Fibroblast of skin of abdomen (primary cell): ENCODE measurements at places on chromosomes 4 and X.

DNA sequence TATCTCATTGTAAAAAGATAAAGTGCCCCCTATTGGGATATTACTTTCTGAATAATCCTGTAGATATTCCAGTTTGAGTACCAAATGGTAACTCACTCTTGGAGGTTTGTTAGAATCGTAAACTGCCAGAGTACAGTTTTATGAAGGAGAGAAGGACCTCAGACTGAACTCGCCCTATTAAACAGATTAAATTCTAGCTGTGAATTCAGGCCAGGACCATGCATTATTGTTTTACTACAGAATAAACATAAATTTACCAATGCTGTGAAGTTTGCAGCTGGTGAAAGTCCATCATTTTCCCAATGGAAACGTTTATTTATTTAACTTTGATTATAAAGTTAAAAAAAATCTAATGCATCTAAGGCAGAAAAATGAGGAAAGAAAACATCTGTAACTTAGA is 20.2 kb upstream of the PRDM5 start:
- DNase-seq = no peak

DNA sequence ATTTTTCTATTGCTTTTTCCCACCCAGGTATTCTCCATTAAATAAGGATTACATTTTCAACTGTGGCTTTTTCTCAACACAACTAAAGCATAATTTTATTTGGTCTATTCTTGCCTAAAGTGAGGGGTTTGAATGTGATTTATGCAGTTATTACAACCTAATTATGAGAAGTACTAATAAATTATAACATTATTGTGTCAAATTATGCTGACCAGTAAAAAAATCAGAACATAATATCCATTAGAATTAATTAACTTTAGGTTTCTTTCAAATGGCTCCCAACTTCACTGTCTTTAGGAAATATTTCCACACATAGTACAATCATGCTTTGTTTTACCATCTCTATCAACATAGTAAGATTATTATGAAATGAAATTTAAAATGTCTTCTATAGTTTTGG is 1293.9 kb downstream of the FSTL5 start:
- no peak for DNase-seq

GRCh38 chr4:71236226-71236625 is 102.6 kb upstream of the SLC4A4 start:
- DNase-seq = no peak

GRCh38 chr4:34193451-34194154 is 2050.7 kb downstream of the ARAP2 start:
- peak; percentile 69 for DNase-seq

GRCh38 chr4:6419452-6420028 is 52.9 kb downstream of the PPP2R2C start:
- no peak for DNase-seq

DNA sequence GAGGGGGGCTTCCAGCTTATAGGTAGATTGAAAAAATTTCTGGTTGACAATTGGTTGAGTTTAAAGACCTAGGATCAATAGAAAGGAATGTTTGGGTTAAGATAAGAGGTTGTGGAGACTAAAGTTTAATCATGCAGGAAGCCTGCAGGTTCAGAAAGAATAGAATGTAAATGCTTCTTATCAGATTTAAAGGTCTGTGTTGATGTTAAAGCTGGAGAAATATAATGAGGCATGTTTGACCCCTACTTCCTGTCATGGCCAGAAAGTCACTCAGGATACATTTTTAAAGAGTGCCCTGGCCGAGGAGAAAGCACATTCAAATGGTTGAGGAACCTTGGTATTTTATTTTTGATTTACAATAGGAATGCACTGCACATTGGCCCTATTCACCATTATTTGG is 3.9 kb upstream of the RRAGB start:
- DNase-seq = no peak

DNA sequence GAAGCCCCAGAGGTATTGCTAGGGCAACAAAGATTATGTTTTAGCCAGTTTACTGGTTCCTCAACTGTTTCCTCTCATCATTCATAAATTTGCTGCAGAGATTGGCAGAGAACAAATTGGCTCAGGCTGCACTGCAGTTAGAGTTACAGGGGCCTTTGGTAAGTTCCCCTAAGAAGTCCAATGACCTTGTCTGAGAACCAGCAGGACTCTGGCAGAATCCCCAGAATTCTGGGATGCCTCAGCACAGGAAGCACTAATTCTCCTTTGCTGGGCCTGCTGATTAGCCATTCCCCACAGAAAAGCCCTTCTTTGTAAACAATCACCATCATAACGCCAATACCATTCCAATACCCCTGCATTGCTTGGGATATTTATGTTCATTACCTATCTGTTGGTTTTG is 151.3 kb downstream of the USP46 start:
- no peak for DNase-seq

GRCh38 chr4:79575709-79576428 is 167.8 kb upstream of the GK2 start:
- no peak for DNase-seq

DNA sequence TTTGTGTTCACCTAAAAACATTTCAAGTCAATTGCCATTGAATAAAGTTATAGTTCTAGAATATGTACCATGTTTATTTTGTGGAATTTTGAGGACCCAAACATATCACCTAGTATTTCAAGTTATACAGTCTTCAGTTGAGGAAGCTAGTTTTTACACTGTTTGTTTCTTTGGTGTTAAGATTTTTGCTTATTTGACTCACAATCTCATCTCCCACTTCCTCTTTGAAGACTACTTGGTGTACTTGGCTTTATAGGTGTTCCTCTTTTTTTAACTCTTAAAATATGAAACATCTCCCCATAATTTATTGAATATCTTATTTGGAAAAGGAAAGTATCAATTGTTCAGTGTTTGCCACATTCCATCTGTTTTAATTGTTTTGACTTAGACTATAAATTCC is 675.4 kb downstream of the RAPGEF2 start:
- DNase-seq = no peak

- peak; percentile 90 for DNase-seq
These were observed 181.1 kb upstream of the PRPS2 start for GRCh38 chrX:12610079-12610478.

DNA sequence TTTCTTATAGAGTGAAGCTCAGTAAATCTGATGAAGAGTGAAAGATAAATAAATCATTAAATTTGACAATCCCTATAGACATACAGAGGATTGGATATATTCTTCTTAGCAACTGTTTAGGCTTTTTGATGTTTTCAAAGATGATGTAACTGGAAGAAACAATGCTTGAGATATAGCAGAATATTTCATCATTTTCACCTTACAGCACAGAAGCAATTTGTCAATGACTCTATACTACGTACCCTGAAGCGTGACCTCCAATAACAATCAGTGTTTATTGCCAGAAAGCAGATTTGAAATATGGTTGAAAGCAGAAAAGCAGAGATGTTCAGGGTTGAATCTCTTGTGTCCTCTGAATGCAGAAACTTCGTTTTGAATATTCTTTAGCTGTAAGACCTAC is 228.4 kb downstream of the DTHD1 start:
- DNase-seq = no peak

GRCh38 chrX:136268051-136269048 is 17.1 kb upstream of the MAP7D3 start:
- DNase-seq = peak; percentile 35

- no peak for DNase-seq
These were observed 36.7 kb upstream of the PAGE4 start for GRCh38 chrX:49792376-49792775.

GRCh38 chrX:13647709-13648212 is 5.2 kb upstream of the TCEANC start:
- DNase-seq = peak; percentile 60

- DNase-seq = no peak
These were observed 9.8 kb upstream of the TIGD2 start for GRCh38 chr4:89101256-89102161.

GRCh38 chr4:108165586-108165985 is 3.1 kb downstream of the LEF1 start:
- no peak for DNase-seq

GRCh38 chrX:40057405-40057804 is 40.4 kb downstream of the BCOR start:
- DNase-seq = no peak

GRCh38 chr4:2298532-2298991 is 36.7 kb upstream of the MXD4 start:
- no peak for DNase-seq
